ENCODE measurements at places on chromosomes 4 and X.
A peak's percentile ranks its signal among the peaks of the same experiment; 100 is the strongest.

DNA sequence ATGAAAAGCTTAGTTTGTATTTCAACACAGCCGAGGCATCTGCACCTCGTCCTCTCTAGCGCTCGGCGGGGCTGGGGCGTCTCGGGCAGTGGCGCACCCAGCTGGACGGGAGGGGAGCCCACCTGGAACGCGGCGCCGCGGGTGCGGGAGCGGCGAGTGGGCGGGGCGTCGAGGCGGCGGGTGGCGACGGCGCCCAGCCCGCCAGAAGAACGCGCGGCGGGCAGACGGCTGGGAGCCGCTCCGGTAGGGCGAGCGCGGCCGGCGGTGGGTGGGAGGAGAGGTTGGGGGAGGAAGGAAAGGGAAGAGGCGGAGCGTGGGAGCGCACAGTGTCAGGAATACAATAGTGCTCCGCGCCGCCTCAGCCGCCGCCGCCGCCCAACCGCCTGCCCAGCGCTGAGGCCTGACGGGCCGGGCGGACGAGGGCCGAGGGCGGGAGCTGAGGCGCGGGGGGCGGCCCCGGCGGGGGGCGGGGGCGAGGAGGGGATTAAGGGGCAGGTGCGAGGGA lies at the start of gene JADE3:
JADE3 (plus strand) TSS at position 324 of the 505 bp plus-strand sequence. CDS start 72,474 bp downstream, outside the sequence.
- DNase-seq = peak; percentile 77

DNA sequence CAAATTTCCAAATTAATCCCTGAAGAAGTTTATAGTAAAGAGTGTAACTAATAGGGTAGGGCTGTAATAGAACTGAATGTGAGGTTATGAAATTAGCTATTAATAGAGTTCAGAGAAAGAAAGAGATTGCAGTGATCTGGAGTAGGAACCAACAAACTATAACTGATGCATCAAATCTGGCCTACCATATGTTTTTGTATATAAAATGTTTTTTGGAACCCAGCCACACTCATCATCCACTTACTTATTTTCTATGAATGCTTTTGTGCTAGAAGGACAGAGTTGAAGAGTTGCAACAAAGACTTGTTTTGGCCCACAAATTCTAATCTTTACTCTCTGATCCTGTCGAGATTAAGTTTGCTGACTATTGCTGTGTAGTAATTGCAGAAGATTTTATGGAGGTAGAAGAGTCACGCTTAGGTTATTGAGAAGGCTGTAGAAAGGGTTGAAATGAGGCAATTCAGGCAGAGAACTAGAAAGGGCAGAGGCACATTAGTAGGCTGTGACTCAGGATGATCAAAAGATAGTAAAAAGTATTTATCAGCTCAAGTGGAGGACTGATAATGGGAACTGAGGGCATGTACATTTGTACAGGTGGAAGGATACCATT lies 298.7 kb upstream of the EMCN start:
- no peak for DNase-seq

DNA sequence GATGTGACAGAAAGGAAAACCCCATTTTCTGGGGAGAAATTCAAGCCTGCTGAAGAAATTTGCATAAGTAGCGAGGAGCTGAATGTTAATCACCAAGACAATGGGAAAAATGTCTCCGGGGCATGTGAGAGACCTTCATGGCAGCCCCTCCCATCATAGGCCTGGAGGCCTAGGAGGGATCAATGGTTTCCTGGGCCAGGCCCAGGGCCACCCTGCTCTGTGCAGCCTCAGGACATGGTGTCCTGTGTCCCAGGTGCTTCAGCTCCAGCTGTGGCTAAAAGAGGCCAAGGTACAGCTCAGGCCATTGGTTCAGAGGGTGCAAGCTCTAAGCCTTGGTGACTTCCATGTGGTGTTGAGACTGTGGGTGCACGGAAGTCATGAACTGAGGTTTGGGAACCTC lies 31.2 kb downstream of the ETDB start:
- DNase-seq = no peak

GRCh38 chr4:31737419-31737818 lies 1017.2 kb downstream of the PCDH7 start:
- DNase-seq = no peak

GRCh38 chrX:130125091-130125874 lies 15.0 kb upstream of the ELF4 start:
- no peak for DNase-seq

GRCh38 chr4:22345678-22346077 lies 170.2 kb downstream of the ADGRA3 start:
- no peak for DNase-seq

DNA sequence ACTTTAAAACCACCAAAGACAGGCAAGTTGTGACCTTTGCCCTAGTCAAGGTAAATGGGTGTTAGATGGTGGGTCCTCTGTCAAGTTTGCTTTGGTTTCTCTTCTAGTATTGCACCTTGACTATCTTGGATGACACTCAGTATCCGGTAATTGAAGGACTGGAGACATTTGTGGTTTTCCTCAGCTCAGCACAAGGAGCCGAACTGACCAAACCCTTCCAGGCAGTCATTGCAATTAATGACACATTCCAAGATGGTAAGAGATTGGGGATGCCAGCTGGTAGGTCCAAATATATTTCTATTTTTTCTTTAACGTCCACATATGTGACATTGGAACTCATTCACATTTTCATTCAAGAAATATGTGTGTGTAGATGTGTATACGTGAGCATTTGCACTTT lies 69.3 kb upstream of the ANXA3 start:
- no peak for DNase-seq

DNA sequence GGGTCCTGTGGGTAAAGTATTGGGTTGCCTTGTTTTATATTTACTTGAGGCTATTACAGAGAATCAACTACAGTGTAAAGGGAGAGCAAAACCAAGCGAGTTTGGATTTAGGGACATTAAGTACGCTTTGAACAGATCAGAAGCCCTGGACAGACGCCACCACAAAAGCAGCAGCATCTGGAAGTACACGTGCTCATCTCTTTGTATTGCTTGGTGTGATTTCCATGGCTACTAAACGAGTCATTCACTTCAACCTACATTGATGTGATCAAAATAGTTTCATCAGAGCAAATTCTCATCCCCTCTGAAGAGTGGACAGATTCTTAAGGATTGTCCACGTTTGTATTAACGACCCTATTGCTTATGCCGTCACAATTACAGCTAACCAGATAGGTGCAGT lies 85.1 kb downstream of the SORBS2 start:
- DNase-seq = no peak

DNA sequence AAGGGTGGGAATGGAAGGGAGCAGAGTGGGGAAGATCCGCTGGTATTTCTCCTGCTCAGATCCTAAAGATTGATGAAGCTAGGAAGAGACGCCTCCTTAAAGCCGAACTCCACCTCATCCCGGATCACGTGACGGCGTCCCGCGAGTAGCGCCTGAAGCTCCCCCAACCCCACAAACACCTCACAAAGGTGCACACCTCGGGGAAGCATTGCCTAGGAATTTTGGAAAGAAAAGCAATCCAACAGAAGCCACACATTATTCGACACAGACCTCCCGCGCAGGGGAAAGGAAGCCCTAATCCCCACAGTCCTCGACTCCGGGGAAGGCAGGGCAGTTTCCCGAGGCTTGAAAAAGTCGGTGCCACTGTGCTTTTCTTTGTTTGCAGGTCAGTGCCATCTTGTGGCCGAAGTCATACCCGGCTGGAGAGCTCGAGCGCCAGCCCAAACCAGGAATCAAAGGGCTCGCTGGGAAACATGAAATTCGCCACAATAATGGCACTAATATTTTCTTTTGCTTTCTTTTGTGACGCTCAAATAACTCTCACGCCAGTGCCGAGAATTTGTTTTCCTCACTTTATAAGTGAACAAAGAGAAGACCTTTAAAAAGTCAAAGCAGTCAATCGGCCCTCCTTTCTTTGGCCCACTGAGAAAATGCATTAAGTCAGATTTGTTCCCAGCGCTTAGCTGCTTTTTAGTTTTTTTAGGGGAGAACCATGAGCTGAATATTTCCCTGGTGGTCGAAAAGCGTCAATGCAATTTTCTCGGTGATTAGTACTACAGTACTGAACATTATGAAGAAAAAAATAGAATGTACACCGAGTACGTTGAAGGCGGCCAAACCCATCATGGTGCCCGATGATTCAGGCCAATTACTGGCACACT lies at the start of gene NPY1R:
NPY1R (minus strand) TSS at position 71 of the 881 bp plus-strand sequence. CDS start 6,042 bp downstream, outside the sequence.
- DNase-seq = no peak

- no peak for DNase-seq
Observed at GRCh38 chr4:92814677-92815076, 510.9 kb downstream of the GRID2 start.

GRCh38 chrX:121000589-121000988 lies 15.0 kb upstream of the CT47A1 start:
- DNase-seq = no peak

- no peak for DNase-seq
Observed at GRCh38 chr4:144658903-144659302, 12.9 kb downstream of the HHIP start.

DNA sequence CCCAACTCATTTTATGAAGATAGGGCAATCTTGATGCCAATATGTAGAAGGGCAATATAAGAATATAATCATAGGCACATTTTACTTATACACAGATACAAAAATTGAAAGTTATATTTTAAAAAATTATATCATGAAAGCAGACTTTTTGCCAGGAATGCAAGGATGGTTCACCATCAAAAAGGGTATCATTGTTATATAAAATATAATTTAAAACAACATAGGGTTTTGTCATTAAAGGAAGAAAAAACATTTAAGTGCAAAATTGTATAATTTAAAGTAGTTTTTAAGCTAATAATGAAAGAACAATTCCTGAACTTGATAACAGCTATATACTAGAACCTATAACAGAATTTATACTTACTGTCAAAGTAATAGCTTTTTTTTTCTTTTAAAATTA lies 15.9 kb downstream of the AREG start:
- no peak for DNase-seq

- DNase-seq = no peak
Observed at GRCh38 chr4:112099701-112100297, 45.5 kb upstream of the FAM241A start.

- no peak for DNase-seq
Observed at GRCh38 chrX:17713288-17713687, 24.0 kb upstream of the SCML1 start.

DNA sequence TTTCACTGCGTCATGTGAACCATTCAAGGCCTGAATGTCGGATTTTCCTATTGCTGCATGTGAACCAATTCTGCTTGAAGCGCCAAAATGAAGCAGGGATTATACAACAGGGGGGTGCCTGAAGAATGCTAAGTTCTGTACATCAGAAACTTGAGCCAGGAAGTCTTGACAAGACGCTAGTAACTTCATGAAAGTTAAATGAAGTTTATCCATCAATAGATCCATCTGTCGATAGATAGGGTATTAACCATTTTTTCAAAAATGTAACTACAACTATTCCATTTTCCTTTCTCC lies 590 bp upstream of the NAF1 start:
- no peak for DNase-seq

- no peak for DNase-seq
Observed at GRCh38 chrX:17192106-17192505, 182.9 kb upstream of the NHS start.

DNA sequence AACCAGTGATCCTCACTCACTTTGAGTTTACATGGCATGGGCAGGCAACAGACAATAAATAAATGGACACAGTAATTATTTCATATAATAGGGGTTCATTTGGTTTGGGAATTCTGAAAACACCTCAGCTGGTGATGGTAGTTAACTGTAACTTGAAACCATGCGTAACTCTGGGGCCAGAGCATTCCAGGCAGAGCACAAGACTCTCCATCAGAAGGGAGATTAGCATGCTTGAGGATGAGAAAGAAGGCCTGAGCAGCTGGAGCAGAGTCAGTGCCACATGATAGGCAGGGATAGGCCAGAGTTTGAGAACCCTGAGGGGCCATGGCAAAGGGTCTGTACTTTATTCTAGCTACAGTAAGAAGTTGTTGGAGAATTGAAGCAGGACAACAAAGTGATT lies 56.3 kb upstream of the CXCL8 start:
- DNase-seq = no peak

DNA sequence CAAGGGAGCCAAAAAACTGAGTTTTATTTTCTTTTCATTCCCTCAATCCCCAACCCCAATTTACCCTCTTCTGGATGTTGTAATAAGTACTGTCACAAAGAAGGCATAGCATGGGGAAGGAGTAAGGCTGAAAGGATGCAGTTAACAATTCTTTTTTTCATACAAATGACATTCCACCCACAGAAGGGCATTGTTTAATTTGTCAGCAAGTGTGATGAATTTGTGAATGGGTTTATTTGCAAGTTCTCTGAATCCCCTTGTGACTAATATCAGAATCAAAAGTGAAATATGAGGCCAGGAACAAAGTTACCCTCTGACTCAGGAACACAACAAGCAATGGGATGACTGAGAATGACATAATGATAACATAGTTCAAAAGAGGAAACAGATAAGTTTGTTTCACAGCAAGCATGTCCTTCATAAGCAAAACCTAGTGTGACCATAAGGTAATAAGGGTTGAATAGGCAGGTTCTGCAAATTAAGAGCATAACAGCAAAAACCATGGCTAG lies 2.1 kb downstream of the GEMIN8 start:
- no peak for DNase-seq

- DNase-seq = no peak
Observed at GRCh38 chrX:73847991-73848390, 285.0 kb downstream of the CHIC1 start.

- DNase-seq = no peak
Observed at GRCh38 chrX:56813318-56813837, 84.3 kb downstream of the NBDY start.

DNA sequence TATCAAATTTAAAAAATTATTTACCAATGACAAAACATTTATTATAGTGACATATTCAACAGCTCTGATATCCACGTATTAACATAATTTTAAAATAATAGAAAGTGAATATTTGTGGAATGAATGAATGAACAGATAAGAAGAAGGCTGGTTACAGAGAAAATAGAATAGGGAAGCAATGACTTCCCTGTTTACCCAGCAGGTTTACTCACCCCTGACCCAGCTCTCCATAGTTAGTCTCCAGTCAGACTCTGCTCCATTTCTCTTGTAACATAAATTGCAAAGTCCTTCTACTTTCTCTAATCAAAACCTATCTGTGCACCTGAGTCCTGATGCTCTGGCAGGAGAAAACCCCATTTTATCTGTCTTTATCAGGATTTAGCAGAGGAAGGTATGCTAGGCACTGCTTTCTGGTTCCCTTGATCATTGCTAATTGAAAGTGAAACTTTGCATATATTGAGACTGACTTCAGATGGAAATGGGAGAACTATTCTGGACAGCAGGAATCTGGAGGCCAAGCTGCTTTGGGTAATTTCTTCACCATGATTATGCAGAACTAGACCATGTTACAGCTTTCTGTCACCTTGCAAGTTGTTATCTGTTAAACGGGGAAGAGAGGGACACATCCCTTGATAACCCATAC lies 363.0 kb downstream of the FAT4 start:
- no peak for DNase-seq

- no peak for DNase-seq
Observed at GRCh38 chr4:71210823-71211222, 128.0 kb upstream of the SLC4A4 start.

- no peak for DNase-seq
Observed at GRCh38 chr4:173332021-173332487, 2.1 kb downstream of the HMGB2 start.

DNA sequence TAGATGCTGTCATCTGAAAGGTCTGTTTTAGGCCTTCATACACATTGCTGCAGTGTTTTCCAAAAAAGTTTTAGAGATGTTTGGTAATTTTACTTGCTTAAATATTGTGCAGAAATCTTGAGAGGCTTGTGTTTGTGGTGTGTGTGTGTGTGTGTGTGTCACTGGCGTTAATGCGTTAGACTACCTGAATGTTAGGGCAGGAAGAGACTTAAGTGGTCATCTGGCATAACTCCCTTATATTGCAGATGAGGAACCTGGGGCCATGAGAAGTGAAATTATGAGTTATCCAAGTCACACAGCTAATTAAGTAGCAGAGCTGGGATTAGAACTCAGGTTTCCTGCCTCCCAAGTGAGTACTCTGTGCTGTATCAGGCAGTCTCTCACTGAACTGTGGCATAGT lies 1.4 kb downstream of the LSM6 start:
- DNase-seq = no peak

GRCh38 chr4:156677131-156677531 lies 294.5 kb downstream of the PDGFC start:
- no peak for DNase-seq
